COR-L47 (cell line): ENCODE measurements at places on chromosomes 7 and 10.

DNA sequence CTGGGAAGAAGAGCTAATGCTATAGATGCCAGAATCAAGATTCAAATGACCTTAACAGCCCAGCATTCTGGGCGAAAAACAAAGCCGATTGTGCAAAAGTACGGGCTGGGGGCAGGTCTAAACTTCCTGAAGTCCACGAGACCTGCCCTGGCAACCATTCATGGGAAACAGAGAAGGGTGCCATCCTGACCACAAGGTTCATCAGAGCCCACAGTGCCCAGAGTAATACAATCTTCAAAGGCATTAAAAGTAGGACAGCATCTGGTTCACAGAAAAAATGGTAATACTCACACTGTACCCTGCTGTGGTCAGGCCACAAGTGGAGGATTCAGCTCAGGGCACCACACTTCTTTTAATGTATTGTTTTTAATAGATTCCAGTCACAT lies 36.1 kb downstream of the SORBS1 start:
- DNase-seq, result no peak

DNA sequence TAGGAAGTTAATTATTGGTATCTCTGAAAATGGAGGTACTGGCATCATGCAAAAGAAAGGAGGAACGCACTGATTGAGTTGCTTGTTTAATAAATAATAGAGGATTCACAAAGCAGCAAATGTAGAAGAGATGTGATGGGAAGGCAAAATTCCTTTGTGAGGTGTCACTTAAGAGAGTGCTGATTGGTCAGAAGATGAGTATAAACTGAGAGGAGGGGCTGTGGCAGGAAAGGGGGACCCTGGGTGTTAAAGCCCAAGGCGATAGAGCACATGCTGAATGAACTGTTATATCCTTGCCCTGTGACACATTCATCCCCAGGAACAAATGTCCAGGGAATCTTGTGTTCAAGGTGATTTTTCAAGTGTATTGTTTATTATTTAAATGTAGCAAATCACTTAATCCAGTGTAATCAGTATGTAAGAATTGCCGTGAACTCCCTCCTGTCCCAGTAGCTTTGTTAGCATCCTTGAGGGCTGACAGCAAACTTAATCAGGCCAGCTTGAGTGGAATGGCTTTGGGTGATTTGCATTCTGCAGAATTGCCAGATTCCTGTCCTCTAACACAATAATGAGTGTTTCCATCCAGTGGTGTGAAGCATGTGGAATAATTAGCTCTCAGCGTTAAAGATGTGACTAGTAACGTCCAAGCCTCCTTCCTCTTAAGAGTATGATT lies 111.9 kb downstream of the CHN2 start:
- DNase-seq, result no peak

- DNase-seq, result no peak
Observed at GRCh38 chr10:87054373-87055295, 34.5 kb downstream of the FAM25A start.

GRCh38 chr10:74293686-74294371 lies 142.8 kb downstream of the ADK start:
- DNase-seq, result peak; percentile 51

GRCh38 chr7:70640266-70640833 lies 491.6 kb upstream of the GALNT17 start:
- DNase-seq, result no peak

GRCh38 chr7:140677496-140677895 lies 4.8 kb downstream of the ADCK2 start:
- no peak for DNase-seq

- no peak for DNase-seq
Observed at GRCh38 chr10:108362296-108362695, 1197.8 kb upstream of the SORCS1 start.

GRCh38 chr7:158106272-158106671 lies 481.4 kb downstream of the PTPRN2 start:
- DNase-seq, result no peak

DNA sequence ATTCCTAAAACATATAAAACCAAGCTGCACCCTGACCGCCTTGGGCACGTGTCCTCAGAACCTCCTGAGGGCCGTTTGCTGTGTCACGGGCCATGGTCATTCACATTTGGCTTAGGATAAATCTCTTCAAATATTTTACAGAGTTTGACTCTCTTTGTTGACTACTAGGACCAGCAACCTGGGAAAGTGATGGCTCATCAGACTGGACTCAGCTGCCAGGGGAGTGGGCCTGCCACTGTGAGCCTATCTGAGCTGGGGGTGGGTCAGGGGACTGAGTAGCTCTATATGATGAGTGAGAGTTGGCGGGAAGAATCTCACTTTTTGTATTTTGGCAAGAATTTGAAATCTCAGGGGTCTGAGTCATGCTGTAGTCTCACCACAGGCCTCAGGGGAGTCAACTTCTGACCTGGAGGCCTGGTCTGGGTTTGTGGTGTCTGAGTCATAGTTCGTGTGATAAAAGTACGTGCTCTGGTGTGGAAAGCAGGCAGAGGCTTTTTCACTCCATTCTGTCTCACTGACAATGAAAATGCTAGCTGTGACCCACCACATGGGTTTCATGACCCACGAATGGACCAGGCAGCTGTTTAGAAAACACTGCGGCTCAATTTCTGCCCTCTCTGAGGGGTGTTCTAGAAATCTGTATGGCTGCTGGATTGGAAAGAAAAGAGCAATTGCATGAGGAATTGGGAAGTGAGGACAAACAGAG lies 4.2 kb upstream of the UPP1 start:
- DNase-seq, result no peak

DNA sequence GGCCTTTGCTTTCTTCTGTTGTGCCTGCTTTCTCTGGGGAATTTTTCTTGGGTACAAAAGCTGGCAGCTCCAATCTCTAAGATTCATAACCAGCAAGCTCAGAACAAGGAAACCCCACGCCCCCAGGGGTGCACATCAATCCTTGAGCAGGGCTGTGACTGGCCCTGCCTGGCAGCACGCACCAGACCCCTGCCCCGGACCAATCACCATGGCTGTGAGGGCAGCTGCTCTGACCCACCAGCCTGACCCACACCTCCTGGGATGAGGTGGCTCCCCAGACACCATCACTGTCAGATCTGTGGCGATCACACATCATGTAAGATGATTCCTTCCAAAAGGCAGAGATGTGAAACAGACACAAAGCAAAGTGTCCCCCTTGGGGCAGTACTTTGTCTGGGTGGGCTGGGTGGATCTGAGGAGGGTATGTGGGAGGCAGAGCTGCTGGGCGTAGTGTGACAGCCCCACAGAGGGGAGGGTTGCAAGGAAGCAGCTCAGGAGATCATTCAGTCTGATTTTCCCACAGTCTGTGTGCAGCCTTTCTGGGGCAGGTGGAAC lies 175.5 kb upstream of the SHH start:
- no peak for DNase-seq

DNA sequence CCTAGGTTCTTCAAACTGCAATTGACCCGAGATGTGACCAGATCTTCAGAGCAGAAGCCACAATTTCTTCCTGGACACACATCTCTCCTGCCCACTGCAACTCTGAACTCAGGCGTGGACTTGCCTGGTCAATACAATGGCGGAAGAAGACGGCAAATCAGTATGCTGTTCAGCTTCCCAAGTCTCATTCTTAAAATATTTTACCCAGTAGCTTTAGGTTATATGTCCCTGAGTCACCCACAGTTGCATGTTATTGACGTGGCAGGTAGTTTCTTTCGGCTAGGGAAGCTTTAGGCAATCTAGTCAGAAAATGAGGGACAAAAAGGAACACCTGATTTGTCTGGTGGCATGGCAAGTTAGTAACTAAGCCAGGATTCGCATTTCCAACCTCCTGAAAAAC lies 22.5 kb downstream of the CEP41 start:
- no peak for DNase-seq

DNA sequence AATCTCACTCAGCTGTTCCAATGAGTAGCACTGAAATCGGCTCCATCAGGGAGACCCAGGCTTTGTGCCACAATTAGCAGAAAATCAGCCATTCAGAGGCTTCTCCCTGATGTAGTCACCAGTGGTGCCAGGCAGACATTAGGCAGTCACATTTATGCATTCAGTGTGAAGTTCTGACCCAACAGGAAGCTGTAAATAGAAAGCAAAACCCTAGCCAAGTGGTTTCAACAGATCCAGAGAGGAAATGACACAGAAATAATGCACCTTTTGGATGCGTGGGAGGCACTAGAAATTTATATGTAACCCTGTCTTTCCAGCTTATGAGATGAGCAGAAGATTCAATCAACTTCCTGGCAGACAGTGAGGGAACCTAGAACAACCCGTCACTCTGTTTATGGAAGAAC lies 186.4 kb downstream of the PDE1C start:
- no peak for DNase-seq

DNA sequence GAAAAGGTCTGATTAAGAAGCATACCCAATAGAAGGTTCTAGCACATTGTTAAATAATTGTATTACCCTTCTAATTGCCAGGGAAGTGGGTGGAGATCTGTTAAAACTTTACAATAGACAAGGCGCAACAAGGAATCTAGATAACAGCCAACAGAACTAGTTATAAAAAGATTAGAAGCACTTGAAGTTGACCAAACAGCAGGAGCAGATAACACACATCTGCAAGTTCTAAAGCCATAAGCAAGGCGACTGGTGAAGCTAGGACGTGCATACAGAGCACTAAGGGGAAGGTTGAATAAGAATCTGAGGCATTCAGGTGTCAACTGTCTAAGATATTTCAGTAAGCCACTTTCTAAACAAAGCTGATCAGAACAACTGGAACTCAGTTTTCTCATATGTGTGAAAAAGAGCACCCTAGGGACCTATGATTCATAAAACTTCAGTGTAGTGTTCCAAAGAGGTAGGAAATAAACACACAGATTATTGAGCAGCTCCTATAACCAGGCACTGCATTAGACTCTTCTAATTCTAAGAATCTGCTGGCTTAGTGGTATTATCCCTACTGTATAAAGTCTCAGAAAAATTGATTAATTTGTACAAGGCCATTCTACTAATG lies 111.2 kb downstream of the SAMD9 start:
- no peak for DNase-seq

- no peak for DNase-seq
Observed at GRCh38 chr10:116324951-116325635, 845 bp downstream of the CCDC172 start.

DNA sequence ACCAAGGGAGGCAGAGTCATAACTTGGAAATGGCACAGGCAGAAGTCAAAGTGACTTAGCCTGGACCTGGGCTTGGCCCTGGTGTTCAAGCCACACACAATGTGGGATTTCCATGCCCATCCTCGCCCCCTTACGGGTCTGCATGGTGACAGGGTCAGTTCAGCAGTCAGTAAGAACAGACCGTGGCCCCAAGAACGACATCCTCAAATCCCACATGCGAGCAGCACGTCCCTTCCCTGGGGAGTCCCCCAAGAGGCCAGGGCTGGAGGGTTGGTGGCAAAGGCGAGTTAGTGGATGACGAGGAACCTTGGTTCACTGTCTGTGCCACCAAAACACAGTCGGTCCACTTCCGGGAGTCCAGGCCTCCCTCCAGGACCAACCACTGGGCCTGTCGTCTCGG lies 93.3 kb upstream of the MGMT start:
- DNase-seq, result no peak

GRCh38 chr10:32104622-32105509 lies 48.6 kb upstream of the KIF5B start:
- no peak for DNase-seq

DNA sequence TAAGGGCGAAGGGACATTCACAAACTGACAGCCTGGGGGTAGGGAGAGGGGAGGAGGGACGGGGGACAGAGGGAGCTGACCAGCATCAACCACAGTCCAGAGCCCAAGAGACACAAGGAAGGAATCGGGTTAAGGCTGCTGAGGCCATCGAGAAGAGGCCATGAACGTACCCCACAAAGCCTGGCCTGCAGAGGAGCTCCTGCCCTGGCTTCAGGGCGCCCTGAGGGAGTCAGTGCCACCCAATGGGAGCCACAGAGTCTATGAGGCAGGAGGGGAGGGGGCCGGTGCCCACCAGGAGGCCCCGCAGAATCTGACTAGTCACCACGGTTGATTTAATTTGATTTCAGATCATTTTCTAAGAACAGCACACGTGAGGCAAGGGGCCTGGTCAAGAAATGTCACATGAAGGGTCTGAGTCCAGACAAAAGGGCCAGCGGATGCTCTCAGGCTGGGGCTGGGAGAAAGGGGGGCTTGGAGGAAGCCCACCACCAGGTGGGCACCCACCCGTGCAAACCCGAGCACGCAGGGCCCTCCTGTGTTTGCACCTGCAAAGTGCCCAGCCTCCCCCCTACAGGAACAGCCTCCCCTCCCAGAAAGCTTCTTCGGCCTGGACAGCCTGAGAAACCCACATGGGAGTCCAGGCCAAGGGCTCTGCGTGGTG lies 40.4 kb downstream of the CAMK2B start:
- no peak for DNase-seq

- no peak for DNase-seq
Observed at GRCh38 chr7:30322271-30323005, 38.0 kb downstream of the ZNRF2 start.

DNA sequence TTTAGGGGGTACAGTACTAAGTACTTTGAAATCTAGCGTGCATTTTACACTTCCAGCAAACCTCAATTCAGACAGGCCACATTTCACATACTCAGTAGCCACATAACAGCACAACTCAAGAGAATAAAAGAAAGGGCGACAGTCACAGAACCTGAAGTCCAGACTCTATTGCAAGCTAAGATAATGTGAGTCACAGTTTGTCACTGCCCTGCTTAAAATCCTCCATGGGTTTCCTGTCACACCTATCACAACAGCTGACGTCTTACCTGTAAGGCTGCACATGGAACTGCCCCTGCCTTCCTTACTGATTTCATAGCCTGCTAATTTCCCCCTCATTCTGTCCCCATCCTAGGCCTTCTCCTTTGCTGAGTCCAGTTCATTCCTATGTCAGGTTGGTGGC lies 16.1 kb upstream of the CDK14 start:
- DNase-seq, result no peak

GRCh38 chr7:117384688-117385362 lies 42.5 kb downstream of the ASZ1 start:
- no peak for DNase-seq

- no peak for DNase-seq
Observed at GRCh38 chr10:96690755-96691730, 29.3 kb downstream of the PIK3AP1 start.

DNA sequence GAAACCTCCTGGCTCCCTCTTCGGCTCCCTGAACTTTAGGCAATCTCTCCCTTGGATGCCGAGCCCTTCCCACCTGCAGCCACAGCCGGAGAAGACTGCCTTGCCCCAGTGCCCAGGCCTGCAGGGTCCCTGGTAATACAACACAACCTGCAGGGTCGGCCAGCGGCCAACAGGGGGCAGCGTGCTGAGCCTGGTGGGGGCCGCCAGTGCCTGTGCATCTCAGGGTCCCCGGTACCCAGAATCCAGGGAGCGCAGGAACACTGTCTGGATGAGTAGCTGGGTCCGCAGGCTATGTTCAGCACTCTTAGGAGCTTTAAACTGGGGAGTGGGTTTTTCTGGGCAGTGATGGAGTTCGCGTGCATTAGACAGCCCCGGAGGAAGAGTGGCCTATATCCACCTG lies 17.5 kb upstream of the C10orf71 start:
- DNase-seq, result no peak
